ENCODE measurements at places on chromosomes 7 and 10. TPM values are rescaled to one million over a fixed set of nuclear protein-coding genes. Genes with fewer than 3 reads are reported as not detected.

The SPDYE9 gene
- polyA plus RNA-seq, result 0.06 TPM

The ZCWPW1 gene
- 0.89 TPM for polyA plus RNA-seq

The IDI2 gene
- not detected for polyA plus RNA-seq

The TMEM248 gene
- 145 TPM for polyA plus RNA-seq

The FKBP6 gene
- polyA plus RNA-seq, result not detected

The HOXA10 gene
- 0.47 TPM for polyA plus RNA-seq

The ADCY1 gene
- 0.10 TPM for polyA plus RNA-seq

The EPHB6 gene
- 0.51 TPM for polyA plus RNA-seq

The WNT8B gene
- not detected for polyA plus RNA-seq

The PNLIPRP2 gene
- polyA plus RNA-seq, result not detected

The CLDN12 gene
- 41.6 TPM for polyA plus RNA-seq

The CALHM1 gene
- polyA plus RNA-seq, result not detected

The PLAC9 gene
- polyA plus RNA-seq, result 14.2 TPM

The LOXL4 gene
- 41.0 TPM for polyA plus RNA-seq

The PRSS2 gene
- not detected for polyA plus RNA-seq

The ST8SIA6 gene
- polyA plus RNA-seq, result 0.10 TPM

The LRRC17 gene
- 964 TPM for polyA plus RNA-seq

The CISD1 gene
- 59.9 TPM for polyA plus RNA-seq

The ETV1 gene
- 14.9 TPM for polyA plus RNA-seq

The ARHGAP12 gene
- 19.2 TPM for polyA plus RNA-seq

The IKZF1 gene
- not detected for polyA plus RNA-seq

The OPN1SW gene
- not detected for polyA plus RNA-seq

The AKR1C8 gene
- not detected for polyA plus RNA-seq

The EDRF1 gene
- 27.4 TPM for polyA plus RNA-seq

The PNLIP gene
- not detected for polyA plus RNA-seq

The GALNT11 gene
- polyA plus RNA-seq, result 33.9 TPM

The CFAP70 gene
- polyA plus RNA-seq, result 0.16 TPM

The DGKI gene
- 3.1 TPM for polyA plus RNA-seq

The GIMAP5 gene
- polyA plus RNA-seq, result not detected

The DLX5 gene
- not detected for polyA plus RNA-seq

The MAGI2 gene
- 3.1 TPM for polyA plus RNA-seq

The MOGAT3 gene
- polyA plus RNA-seq, result not detected

The MEOX2 gene
- not detected for polyA plus RNA-seq

The BUD23 gene
- polyA plus RNA-seq, result 48.6 TPM

The ARL5B gene
- 15.1 TPM for polyA plus RNA-seq

The C7orf33 gene
- polyA plus RNA-seq, result not detected

The FAM237B gene
- not detected for polyA plus RNA-seq

The PAPSS2 gene
- polyA plus RNA-seq, result 51.4 TPM

The ACBD5 gene
- polyA plus RNA-seq, result 11.9 TPM

The TUBAL3 gene
- polyA plus RNA-seq, result not detected

The SHTN1 gene
- 9.9 TPM for polyA plus RNA-seq

The AS3MT gene
- polyA plus RNA-seq, result 4.0 TPM

The FAM25G gene
- not detected for polyA plus RNA-seq

The ST7 gene
- 34.5 TPM for polyA plus RNA-seq

The ASL gene
- 25.9 TPM for polyA plus RNA-seq

The SPDYE11 gene
- 0.06 TPM for polyA plus RNA-seq

The SDHAF3 gene
- 13.7 TPM for polyA plus RNA-seq

The TMEM270 gene
- not detected for polyA plus RNA-seq

The FAM25A gene
- not detected for polyA plus RNA-seq

The RHEB gene
- 108 TPM for polyA plus RNA-seq
